ENCODE measurements at places on chromosomes 3 and 15.

DNA sequence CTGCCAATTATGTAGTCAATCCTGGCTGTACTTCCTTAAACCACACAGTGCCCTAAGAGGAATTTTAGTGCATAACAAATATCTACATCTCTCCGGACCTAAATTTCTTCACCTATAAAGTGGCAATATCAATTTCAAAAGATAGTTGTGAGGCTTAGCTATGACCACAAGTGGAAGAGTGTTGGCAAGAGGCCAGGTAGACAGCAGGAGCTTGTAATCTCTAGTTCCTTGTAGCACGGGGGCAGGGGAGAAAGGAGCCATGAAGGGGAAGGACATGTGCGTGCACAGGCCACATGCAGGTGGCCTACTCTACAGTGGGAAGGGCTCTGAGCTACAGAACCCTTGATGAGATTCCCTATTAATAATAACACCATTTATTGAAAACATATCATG is 269.7 kb downstream of the ABHD5 start:
- DNase-seq: no peak

DNA sequence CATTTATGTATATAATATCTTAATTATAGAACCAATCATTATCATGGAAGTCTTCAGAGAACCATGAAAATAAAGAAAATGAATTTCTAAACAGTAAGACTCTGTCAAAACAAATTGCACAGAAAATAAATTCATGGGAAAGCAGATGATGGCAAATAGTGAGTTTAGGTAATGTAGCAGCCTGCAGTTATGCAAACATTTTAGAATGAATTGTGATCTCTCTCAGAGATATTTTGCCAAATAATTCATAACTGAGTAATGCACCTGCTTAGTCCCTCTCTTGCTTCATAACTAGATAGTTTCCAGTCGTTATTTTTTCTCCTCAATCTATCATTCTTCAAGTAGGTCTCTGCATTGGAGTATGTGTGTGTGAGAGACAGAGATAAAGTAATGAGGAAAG is 492.7 kb upstream of the THBS1 start:
- no peak for DNase-seq

- no peak for DNase-seq
These were observed 282.9 kb downstream of the NTRK3 start for GRCh38 chr15:87973501-87974215.

DNA sequence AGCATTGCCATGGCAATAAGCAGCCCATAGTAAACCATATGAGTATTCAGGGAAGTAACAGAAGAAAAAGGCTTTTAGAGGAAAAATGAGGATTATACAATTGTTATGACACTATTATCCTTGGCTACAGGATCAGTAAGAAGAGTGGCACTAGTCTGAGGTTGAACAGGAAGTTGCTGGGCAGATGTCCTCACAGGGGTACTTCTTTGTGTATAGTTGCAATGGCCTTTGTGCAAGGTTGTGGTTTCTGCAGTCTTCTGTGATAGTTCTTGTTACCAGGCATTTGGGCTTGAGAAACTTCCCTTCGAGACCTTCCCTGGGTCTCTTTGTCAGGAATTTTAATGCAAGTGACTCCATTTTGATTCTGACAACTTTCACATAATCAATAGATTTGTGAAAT is 100.6 kb upstream of the ATP11B start:
- DNase-seq: no peak

- DNase-seq: no peak
These were observed 203.2 kb downstream of the CGGBP1 start for GRCh38 chr3:87855616-87856015.

DNA sequence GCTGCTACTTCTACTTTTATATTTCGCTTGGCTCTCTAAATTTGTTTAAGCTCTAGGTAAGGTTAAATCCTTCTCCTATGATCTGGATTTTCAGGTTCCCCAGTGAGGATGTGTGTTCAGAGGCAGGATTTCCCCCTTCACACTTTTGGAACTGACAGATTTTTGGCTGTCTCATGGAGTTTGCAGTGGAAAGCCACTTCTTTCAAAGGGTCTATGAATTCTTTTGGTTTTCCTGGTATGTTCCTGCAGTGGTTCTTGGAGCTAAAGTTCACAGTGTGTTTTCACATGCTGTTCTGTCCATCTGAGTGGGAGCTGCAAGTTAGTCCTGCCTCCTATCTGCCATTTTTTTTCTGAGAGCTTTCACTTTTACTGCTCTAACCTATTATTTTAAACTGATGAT is 21.6 kb upstream of the TIGIT start:
- no peak for DNase-seq

DNA sequence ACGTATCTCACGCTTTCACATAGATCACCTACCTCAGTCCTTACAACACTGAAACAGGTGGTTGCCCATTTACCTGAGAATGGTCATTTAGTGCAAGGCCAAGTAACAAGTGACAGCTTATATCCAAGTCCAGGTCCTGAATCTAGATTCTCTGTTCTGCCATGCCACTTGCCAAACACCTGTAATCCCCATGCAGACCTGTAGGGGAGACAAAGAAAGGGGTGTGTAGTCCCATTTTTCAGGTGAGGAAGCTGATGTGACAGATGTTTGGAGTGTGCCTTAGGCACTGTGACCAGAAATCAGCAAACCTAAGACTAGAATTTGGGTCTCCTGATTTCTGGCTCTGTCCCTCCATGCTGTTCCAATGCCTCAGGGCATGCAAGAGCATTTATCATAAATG is 12.7 kb downstream of the ZNF35 start:
- DNase-seq: no peak

DNA sequence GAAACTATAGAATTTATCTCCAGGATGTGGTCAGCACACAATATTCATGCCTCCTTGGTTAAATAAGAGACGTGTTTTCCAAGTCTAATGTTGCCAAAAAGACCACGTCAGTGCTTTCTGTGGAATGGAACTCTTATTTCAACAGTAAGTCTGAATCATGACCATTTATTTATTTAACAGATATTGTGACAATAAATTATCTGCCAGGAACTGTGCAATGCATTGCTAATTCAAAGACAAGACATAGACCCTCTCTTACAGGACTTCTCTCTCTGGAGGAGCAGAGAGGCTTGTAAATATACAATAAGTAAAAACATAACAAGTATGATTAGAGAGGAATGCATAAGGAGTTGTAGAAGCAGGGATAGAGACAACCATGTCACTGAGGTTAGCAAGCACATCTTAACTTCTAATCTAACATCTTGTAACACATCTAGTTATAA is 227.5 kb downstream of the DTWD1 start:
- DNase-seq: no peak

DNA sequence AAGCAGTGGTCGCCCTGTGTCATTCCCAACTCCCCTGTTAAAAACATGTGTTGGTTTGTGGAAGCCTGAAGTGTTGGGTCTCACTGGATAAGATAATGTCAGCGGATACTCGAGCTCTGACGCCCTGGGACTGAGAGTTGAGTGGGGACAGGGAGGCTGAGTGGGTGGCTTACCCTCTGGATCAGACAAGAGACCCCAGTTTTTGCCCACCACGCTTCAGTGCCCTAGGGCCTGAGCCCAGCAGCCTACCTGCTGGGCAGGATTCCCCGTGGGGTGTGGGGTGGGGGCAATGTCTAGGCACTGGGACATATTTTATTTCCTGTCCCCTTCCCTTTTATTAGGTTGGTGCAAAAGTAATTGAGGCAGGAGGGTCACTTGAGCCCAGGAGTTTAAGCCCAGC is 75.0 kb downstream of the SMAD6 start:
- DNase-seq: no peak

DNA sequence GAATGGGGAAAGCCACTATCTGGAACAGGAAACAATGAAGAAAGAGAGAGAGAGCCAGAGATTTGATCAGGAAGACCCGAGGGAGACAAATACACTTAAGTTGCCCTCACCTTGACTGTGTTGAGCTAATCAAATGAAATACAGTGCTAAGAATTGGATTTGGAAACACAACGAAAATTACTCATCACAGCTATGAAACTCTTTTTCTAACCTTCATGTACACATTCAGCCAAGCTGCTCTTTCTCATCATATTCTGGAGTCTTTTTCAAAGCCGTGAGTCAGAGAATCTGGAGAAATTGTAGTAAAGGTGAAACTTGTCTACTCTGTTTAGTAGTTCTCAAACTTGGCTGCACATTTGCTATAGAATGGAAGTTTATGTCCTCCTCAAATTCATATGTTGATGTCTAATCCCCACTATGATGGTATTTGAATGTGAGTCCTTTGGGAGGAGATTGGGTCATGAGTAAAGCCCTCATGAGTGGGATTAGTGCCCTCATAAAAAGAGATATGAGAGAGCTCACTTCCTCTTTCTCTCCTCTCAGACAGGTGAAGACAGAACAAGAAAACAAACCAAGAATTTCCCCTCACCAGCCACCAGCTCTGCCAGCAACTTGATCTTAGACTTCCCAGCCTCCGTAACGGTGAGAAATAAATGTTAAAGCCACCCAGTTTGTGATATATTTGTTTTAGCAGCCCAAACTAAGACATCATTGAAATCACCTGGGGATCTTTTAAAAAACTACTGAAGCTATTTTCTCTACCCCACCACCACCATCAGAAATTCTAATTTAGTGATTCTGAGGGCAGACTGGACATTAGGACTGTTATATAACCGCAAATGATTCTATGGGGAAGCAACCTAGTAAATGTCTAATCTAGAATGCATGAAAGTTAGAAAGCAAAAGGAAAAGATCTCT is 143.6 kb upstream of the GRM7 start:
- peak; percentile 89 for DNase-seq

GRCh38 chr3:10290481-10291176 is 2.1 kb downstream of the GHRL start:
- DNase-seq: no peak

DNA sequence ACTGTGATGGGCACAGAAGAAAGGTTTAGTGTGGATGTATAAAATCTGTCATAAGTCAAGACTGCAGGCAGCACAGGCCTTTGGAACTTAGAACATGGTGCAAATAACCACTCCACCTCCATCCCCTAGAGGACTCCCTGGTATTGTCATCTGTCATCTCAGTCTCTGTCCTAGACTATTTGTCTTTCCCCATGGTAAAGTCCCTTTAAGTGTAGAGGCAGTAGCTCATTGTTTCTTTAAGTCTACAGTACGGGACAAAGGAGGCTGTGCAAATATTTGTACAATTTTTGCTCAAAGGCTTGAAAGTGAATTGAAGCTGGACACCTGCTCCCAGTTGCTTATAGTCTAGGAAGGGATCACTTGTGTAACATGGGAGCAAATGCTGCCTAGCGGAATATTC is 3.2 kb upstream of the PXYLP1 start:
- DNase-seq: no peak

GRCh38 chr3:126558336-126559071 is at the start of gene C3orf22:
TSS of gene C3orf22 (minus strand) at chr3:126558932. CDS start at chr3:126553390, 5,542 bp downstream.
- no peak for DNase-seq

DNA sequence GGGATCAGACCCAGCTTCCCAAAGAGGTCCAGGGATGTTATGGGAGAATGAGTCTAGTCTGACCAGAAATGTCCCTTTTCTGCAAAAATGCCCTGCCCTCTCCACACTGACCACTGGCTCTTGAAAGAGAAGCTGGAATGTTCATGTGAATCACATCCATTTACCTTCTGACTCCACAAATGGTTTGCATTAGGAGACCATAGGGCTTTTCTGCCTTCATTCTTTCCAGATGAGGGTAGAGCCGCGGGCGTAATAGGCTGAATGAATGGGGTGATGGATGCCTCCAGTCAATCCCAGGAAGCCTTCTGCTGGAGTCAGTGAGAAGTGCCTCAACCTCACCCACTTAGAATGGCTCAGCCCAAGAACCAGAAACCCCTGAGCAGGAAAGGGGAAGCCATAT is 47.2 kb upstream of the IREB2 start:
- DNase-seq: no peak

DNA sequence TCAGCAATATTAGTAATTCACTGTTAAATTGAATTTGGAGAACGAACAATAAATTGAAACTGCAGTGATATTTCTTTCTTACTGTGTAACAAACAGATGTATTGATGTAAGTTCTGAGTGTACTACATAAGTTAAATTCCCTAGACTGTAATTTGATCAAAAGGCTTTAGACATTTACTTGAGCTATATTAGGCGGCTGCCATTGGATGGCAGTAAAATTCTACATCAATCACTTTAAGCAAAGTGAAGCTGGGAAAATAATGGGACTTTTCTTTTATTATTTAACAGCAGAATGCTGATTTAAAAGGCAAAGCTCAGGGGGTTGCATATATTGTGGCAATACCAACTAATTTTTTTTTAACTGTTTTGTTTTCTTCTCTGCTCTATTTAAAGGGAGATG is 212.6 kb upstream of the PLSCR5 start:
- DNase-seq: no peak

GRCh38 chr3:178646186-178646862 is 110.1 kb downstream of the KCNMB2 start:
- DNase-seq: no peak

GRCh38 chr3:187875863-187876262 is 130.6 kb upstream of the BCL6 start:
- no peak for DNase-seq

DNA sequence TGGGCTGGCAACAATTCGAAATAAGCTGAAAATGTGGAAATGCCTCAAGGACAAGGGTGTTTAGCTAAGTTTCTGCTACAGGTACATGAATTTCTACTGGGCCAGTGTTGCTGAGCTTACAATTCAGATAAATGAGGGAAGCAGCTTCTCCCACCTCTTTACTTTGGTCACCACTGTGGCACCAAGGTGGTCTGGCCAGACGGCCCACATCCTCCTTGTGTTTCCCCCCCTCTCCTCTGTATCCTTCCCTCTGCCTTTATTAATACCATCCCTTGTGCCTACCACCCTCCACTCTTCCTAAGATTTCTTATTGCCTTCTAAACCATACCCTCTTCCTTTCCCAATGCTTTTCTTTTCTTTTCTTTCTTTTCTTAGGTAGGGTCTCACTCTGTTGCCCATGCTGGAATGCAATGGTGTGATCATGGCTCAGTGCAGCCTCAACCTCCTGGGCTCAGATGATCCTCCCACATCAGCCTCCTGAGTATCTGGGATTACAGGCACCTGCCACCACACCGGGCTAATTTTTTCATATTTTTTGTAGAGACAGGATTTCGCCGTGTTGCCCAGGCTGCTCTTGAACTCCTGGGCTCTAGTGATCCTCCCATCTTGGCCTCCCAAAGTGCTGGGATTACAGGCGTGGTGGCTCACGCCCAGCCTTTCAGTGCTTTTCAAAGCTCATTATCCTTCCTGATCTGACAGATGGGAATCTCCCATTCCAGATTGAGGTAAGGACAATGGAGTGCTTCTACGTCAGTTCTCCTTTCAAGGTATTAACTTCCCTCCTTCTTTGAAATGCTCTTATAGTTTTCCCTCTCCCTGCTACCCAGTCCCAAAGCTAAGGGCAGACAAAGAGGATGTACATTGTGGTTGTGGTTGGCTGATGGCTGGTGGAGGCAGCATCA is 14.8 kb downstream of the ANXA2 start:
- DNase-seq: no peak
